ENCODE measurements at places on chromosomes 4 and X.

DNA sequence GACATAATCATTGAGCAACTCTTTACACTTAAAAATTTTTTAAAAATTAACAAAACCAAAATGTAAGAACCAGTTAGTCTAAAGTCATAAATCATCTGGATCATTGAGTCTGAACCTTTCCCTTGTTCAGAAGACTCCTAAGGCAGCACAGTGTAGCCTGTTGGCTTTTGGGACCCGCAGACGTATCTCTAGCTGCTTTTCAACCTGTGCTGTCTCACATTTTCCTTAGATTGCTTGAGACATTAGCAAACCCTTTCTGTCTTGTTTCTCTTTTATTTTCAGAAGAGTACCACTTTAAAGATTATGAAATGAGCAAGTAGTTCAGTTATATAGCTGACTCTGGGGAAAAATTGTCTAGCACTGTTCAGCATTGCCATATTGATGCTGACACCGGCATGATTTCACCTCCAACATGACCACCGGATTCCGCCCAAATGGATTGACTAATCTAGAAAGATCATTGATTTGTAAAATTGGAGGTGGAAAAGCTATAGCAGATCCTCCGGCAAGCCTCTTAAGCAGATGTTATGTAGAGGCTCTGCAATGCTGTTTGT is 8.9 kb downstream of the TCEANC start:
- peaks cover 40% of the 10 kb centered on the region for H3K36me3 ChIP-seq
- no peak overlapping the region for H3K27ac ChIP-seq
- no peaks in the 10 kb centered on the region for H3K4me1 ChIP-seq
- H3K27me3 ChIP-seq: no peaks in the 10 kb centered on the region
- no peak overlapping the region for H3K4me3 ChIP-seq

GRCh38 chrX:3638280-3638873 is 75.1 kb downstream of the PRKX start:
- no peak overlapping the region for H3K4me3 ChIP-seq
- H3K36me3 ChIP-seq: peaks cover 51% of the 10 kb centered on the region
- no peaks in the 10 kb centered on the region for H3K27me3 ChIP-seq
- peak overlapping the region; percentile 11 for H3K27ac ChIP-seq
- H3K4me1 ChIP-seq: peaks cover 2% of the 10 kb centered on the region

DNA sequence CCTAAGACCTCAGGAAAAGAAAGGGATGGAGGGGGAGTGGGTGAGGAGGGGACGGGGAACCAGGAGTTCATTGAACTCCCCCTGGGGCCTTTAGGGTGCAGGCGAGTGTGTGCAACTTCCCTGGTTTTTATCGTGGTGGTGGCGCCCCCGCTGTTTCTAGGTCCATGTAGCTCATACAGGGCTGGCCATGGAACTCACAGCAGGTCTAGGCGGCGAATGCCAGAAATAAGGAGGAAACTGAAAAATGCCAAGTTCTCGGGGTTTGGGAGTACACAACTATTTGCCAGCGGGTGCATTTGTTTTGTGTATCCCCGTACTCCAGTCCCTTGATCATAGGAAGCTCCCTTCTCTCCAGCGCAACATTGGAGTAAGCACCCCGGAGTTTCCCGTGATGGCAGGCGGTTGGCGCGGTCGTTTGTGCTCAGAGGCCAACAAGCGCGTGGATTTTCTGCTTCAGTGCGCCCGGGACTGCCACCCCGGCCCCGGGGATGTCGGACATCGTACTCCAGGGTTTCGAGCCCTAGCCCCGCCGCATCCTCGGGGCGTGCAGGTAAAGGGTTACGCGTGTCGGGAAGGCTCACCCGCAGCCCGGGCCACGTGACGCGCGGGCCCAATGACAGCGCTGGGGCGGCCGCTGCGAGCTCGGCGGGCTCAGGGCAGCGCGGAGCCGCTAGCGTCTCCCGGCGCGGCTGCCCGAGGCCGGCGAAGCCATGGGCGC is 208.9 kb downstream of the NWD2 start:
- H3K27ac ChIP-seq: no peak overlapping the region
- peaks cover 69% of the 10 kb centered on the region for H3K27me3 ChIP-seq
- no peak for DNase-seq
- H3K4me3 ChIP-seq: peak overlapping the region; percentile 74
- H3K36me3 ChIP-seq: no peaks in the 10 kb centered on the region

DNA sequence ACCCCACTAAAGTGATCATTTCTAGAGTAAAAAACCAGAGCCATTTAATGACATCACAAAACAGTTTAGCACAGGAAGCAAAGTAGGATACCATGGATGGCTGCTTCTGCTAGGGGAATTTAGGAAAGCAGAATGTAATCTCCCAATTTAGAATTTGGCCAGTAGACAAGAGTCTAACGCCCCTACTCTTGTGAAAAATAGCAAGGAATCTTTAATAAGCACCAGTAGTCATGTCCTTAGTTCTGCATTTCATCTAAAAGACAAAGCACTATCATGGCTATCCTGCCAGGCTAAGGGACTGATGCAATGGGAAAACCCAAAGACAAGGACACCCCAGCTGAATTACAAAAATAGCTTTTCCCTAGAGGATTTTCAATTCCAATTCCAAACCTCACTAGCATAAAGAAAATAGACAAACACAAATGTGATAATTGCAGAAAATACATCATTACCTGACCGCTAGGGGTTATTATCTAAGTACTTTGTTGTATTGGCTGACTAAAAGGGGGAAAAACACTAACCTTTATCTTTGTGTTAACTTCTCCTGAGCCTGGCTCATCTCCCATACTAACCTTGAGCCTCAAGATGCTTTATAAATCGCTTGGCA is 2.6 kb upstream of the AMMECR1 start:
- no peak overlapping the region for H3K4me3 ChIP-seq
- no peaks in the 10 kb centered on the region for H3K27me3 ChIP-seq
- no peaks in the 10 kb centered on the region for H3K36me3 ChIP-seq
- no peak for DNase-seq
- H3K27ac ChIP-seq: no peak overlapping the region

DNA sequence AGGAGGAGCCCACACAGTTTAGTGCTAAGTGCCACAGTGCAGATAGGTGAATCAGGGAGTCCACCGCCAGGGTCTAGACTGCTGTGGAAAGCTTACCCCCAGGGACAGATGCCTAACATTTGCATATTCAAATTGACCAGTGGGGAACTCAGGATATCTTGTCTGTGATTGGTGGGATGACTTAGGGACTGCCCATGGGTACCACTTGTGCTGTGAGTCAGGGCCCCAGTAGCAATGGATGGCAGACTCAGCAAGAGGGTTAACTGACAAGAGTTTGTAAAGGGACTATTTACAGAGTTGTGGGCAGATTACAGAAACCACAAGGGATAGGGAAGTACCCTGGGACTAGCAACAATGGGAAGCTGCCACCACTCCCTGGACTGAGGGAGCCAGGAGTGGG is 282.1 kb downstream of the BCOR start:
- no peak overlapping the region for H3K4me3 ChIP-seq
- no peaks in the 10 kb centered on the region for H3K36me3 ChIP-seq
- DNase-seq: peak; percentile 54
- peaks cover 12% of the 10 kb centered on the region for H3K4me1 ChIP-seq

- no peak overlapping the region for H3K4me3 ChIP-seq
- peaks cover 4% of the 10 kb centered on the region for H3K36me3 ChIP-seq
- no peak for DNase-seq
- peaks cover 10% of the 10 kb centered on the region for H3K4me1 ChIP-seq
- no peak overlapping the region for H3K27ac ChIP-seq
Observed at GRCh38 chr4:133145758-133146573, 3.1 kb upstream of the PCDH10 start.

DNA sequence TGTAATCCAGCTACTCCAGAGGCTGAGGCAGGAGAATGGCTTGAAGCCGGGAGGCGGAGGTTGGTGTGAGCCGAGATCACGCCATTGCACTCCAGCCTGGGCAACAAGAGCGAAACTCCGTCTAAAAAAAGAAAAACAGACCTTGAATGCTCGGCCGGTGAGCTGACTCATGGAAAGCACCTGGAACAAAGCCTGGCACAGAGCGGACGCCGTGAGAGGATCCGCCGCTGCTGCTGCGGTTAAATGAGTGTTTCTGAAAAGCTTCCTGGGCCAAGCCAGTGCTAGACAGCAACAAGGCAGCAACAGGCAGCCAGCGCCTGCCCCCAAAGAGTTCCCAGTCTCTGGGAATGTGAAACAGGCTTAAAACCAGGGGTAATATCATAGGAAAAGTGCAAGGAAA is 186.4 kb downstream of the AFAP1 start:
- no peak overlapping the region for H3K4me3 ChIP-seq
- DNase-seq: no peak
- H3K4me1 ChIP-seq: no peaks in the 10 kb centered on the region
- no peaks in the 10 kb centered on the region for H3K36me3 ChIP-seq
